ENCODE measurements at places on chromosomes 3 and 15.
A peak's percentile ranks its signal among the peaks of the same experiment; 100 is the strongest.

GRCh38 chr3:129598000-129598381 lies 8.5 kb downstream of the PLXND1 start:
- DNase-seq = no peak

GRCh38 chr15:56871867-56872266 lies 46.6 kb upstream of the TCF12 start:
- no peak for DNase-seq

GRCh38 chr3:23455084-23455483 lies 252.0 kb downstream of the UBE2E2 start:
- DNase-seq = no peak

DNA sequence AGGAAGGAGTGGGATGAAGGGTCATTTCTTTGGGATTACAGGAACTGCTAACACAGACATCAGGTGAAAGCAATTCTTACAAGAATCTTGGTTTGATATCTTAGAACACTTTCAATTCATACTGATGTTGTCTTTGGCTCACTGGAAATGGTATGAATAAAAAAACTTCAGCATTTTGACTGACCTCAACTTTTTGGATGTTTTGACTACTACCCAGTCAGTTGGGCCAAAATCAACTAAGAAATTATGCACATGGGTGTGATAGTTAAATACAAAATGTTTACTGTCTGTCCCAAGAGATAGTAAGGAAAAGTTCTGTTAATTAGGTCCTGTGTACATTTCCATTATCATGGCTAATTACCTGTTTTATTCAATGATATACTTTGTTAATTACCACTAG lies 165.5 kb upstream of the LRIG1 start:
- DNase-seq = no peak

DNA sequence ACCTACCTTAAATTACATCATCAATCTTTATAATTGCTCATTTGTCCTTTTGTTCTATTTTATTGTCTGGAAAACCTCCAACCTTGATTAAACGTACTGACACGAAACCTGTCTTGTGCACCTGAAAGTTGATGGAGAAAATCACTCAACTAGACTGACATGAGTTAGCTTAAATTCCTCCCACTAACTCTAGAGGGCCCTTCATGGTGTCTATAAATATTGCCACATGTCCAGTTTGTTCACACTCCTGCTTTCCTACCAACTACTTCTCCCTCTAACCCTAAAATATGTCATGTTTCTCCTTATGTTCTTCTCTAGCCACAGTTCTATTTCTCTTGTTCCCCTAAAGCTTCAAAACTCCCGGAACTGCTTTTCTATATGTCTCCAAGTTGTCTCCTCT lies 59.8 kb upstream of the SGO1 start:
- DNase-seq = no peak

DNA sequence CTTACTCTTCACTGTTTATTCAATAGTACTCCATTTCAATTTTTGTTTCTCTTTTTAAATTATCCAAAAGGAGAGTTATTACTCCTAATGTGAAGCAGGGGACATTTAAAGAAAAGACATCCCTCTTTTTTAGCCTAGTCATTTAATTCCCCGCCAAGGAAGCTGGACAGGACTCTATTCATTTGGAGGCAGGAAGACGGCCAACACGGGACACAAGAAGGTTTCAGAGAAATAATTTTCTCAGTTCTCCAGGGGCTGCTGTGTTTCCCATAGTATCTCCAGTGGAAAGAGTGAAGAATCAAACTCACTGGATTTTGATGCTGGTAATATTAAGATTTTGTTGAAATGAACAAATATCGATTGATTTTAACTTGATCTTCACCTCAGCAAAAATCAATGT lies 833.7 kb downstream of the ROBO2 start:
- no peak for DNase-seq

GRCh38 chr3:67048067-67048714 lies 50.1 kb downstream of the KBTBD8 start:
- no peak for DNase-seq

DNA sequence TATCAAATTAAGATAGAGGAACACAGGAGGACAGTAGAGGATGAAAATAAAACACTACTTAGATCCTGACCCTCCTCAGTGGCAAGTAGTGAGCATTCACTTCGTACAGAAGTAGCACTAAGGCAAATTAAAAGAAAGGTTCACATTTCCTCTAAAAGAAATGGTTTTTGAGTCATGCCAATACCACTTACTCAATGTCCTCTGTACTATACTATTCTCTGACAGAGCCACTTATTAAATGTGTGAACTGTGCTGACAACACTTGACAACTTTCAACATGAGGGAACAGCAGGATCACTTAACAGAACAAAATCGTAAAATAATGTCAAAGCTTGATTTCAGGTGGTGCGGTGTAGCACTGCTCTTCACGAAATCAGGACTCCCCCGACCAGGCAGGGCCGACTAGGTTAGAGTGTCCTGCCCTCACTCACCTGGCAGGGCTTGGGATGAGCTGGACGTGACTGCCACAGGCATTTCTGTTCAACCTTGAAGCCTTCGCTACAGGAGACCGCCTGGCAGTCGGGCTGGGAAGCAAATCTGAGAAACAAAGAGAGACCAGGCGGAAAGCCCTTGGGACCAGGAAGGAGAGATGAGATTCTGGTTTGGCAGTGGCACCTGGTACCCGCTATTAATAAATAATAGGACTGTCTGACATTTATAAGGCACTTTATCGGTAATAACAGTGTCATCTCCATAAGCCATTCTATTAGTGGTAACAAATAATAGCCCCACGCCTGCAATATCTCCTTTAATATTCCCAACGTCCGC lies 611 bp upstream of the SLC27A2 start:
- no peak for DNase-seq

DNA sequence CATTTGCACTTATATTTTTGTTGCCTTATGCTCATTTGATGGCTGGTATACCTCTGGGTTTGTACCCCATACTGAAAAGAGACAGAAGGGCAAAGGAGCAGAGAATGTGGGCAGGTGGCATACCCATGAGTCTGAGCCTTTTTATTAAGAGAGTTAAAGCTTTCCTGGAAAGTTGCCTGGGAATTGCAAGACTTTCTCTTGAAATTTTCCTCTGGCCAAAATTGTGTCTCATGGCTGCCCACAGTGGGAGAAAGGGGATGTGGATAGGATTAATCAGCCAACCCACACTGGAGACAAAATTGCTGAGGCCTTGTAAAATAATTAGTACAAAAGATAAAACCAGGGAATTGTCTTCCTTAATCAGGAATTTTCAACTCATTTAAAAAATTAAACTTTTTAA lies 8.2 kb upstream of the NMD3 start:
- DNase-seq = no peak

DNA sequence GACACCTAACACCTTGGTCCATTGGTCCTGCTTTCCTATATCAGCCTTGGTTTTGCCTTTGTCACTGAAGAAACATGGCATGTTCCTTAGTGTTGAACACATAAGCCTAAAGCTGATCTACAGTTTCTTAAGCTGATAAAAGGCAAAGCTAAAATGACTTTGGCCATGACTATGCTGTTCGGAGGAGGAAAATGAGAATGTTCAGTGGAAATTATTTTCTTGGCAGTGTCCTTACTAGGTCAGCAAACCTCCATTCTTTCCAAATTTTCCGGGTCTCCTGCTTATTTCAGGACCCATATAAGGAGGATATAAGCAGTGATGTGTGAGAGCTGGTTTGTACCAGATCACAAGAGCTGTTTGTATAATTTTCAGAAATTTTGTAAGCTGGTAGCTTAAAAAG lies 832.9 kb upstream of the CFAP20DC start:
- DNase-seq = no peak

GRCh38 chr3:105502333-105502732 lies 135.6 kb downstream of the ALCAM start:
- DNase-seq = no peak

- no peak for DNase-seq
These were observed 362.1 kb downstream of the EPHB1 start for GRCh38 chr3:135157045-135157740.

- DNase-seq = no peak
These were observed 700 bp upstream of the EDEM1 start for GRCh38 chr3:5186858-5187155.

DNA sequence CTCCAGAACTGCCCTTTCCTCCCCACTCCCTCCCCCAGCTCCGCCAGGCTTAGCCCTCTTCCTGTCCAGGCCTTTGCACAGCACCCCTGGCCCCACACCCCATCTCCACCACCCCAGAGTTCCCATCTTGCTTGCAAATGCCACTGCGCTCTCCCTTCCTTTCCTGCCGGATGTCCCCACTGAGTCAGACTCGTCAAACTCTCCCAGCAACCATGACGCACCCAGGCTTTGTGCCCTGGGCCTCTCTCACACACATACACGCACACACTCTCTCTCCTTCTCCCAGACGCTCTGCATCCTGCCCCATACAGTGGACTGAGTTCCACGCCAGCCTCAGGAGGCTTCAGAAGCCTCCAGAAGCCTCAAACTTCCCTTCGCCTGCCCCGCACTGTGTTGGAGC lies 2.8 kb upstream of the CCDC9B start:
- no peak for DNase-seq

- no peak for DNase-seq
These were observed 6.3 kb upstream of the EOMES start for GRCh38 chr3:27728195-27729087.

GRCh38 chr15:99282121-99282520 lies 30.8 kb downstream of the LRRC28 start:
- no peak for DNase-seq

DNA sequence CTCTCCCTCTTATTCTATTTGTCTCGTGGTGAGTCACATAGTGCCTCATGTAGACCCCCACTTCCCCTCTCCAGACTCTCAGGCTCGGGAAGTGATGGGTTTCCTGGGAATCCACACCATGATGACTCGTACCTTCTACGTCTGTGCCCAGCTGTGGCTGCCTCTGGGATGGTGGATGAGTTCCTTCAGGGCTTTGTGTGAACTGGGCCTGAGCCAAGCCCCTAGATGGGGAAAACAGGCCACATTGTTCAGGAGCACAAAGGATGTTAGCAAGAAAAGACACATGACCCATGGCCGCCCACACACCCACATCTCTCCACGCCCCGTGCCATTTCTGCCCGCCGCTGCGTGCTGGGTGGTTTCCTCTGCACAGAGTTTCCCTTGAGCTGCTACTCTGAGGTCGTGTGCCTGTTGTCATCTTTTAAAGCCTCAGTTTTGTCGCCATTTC lies 10.5 kb downstream of the ISG20 start:
- peak; percentile 80 for DNase-seq

- DNase-seq = no peak
These were observed 314.4 kb downstream of the MECOM start for GRCh38 chr3:169348929-169349621.

DNA sequence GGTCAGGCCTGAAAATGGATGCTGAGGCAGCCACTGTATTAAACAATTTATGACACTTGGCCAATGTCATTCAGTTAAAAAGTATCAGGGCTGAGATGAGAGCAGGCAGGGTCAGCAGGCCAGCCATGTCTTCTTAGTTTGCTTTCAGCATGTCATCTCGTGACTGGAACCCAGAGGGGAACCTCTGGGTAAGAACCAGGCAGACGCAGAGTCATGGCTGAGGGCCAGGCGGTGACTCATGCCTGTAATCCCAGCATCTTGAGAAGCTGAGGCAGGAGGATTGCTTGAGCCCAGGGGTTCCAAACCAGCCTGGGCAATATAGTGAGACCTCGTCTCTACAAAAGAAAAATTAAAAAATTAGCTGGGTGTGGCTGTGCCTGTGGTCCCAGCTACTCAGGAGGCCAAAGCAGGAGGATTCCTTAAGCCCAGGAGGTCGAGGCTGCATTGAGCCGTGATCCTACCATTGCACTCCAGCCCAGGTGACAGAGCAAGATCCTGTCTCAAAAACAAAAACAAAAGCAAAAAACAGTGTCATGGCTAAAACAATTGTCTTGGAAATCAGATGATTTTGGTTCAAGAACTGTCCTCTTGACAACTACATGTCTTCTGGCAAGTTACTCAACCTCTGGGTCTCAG lies 11.7 kb downstream of the BCL2L10 start:
- DNase-seq = peak; percentile 7

- DNase-seq = no peak
These were observed 244.0 kb downstream of the OCA2 start for GRCh38 chr15:27855137-27855536.

DNA sequence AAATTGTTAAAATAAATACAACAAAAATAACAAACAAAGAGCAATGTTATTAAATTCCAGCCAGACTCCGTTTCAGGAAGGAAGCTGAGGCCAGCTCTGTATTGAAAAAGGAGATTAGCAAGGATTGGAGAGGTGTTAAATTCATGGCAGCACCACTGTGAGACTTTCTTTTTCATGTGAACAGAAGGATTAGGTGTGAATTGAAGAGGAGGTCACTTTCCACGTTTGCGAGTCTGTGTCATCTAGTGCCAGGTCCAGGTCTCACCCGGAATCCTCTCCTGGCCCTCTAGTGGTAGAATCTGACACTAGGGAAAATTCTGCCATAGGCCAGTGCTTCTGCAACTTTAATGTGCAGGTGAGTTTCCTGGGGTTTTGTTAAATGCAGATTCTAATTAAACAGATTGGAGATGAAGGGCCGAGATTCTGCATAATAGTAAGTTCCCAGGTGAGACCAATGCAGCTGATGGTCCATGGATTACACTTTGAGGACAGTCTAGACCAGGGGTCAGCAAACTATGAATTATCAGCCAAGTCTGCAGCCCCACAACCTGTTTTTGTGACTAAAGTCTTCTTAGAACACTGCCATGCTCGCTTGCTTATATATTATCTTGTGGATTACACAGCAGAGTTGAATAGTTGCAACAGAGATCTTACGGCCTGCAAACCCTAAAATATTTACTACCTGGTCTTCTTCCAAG lies 9.2 kb upstream of the SLC6A1 start:
- DNase-seq = peak; percentile 13

DNA sequence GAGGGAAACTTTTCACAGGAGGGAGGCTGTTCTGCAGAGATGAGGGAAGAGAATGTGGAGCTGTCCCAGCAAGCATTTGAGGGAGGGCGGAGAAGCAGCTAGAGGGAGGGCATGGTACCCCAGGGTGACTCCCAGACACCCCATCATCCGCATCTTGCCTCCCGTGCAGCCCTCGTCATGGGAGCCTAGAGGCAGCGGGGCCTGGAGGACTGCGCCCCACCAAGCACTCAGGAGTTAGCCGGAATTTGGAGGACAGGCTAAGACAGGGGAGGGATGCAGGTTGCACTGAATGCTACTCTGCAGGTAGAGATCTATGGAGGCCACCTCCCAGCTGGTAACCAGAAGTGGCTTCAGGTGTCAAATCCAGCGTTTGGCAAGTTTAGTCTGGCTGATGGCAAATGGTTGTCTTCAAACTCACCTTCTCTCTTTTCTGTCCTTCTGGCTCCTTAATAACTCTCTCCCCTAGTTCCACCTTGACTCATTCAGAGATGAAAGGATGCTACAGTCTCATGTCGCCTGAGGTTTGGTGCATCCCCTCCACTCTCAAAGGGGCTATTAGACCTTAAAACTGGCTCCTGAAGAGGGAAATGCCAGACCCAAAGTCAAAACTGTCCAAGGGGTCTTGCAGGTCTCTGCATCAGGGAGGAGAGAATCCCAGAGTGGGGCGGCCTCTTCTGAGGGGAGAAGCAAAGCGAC lies 155.9 kb upstream of the TLE3 start:
- DNase-seq = no peak

GRCh38 chr3:107377151-107377550 lies at the start of gene CCDC54:
TSS of gene CCDC54 (plus strand) at chr3:107377439. CDS start at chr3:107377588, 149 bp downstream.
- no peak for DNase-seq
